ENCODE measurements at places on chromosomes 2 and 18. TPM values are rescaled to one million over a fixed set of nuclear protein-coding genes. Genes with fewer than 3 reads are reported as not detected.

TP53I3 gene
- total RNA-seq = 42.1 TPM

MC4R gene
- total RNA-seq = not detected

RSAD2 gene
- total RNA-seq = 0.25 TPM

NPAS2 gene
- total RNA-seq = 7.8 TPM

CSRNP3 gene
- total RNA-seq = 0.13 TPM

IL37 gene
- not detected for total RNA-seq

GALNT13 gene
- total RNA-seq = 0.25 TPM

TBC1D8 gene
- total RNA-seq = 62.4 TPM

IWS1 gene
- total RNA-seq = 26.2 TPM

AQP12B gene
- not detected for total RNA-seq

ACYP2 gene
- 4.4 TPM for total RNA-seq

RTP5 gene
- not detected for total RNA-seq

CFAP210 gene
- not detected for total RNA-seq

ZAP70 gene
- total RNA-seq = 0.13 TPM

PIEZO2 gene
- 343 TPM for total RNA-seq

CDH20 gene
- total RNA-seq = not detected

DSG1 gene
- total RNA-seq = not detected

FAM161A gene
- total RNA-seq = 0.76 TPM

FAM110C gene
- 0.39 TPM for total RNA-seq

C1GALT1C1L gene
- total RNA-seq = 0.13 TPM

RASGRP3 gene
- total RNA-seq = 184 TPM

ITGA4 gene
- 0.90 TPM for total RNA-seq

RBFA gene
- total RNA-seq = 32.4 TPM

TRIM43 gene
- total RNA-seq = not detected

AGXT gene
- not detected for total RNA-seq

DCDC2C gene
- total RNA-seq = 0.13 TPM

SLC30A3 gene
- total RNA-seq = 6.3 TPM

COLEC12 gene
- total RNA-seq = 33.4 TPM

MGAT4A gene
- total RNA-seq = 6.2 TPM

LYPD1 gene
- 0.13 TPM for total RNA-seq

CFAP65 gene
- total RNA-seq = not detected

RTN4 gene
- 132 TPM for total RNA-seq

CASP8 gene
- 10.0 TPM for total RNA-seq

VWA3B gene
- total RNA-seq = 0.13 TPM

PPP1R1C gene
- total RNA-seq = 0.13 TPM

MC5R gene
- not detected for total RNA-seq

CFC1 gene
- not detected for total RNA-seq

UGT1A5 gene
- not detected for total RNA-seq

HOXD12 gene
- not detected for total RNA-seq

MYO1B gene
- 96.8 TPM for total RNA-seq

SCN7A gene
- total RNA-seq = not detected

Measured in dermis microvascular lymphatic vessel endothelial cell (primary cell).